Transverse colon (tissue), 4 donors: ENCODE measurements at places on chromosomes 5 and 9.

DNA sequence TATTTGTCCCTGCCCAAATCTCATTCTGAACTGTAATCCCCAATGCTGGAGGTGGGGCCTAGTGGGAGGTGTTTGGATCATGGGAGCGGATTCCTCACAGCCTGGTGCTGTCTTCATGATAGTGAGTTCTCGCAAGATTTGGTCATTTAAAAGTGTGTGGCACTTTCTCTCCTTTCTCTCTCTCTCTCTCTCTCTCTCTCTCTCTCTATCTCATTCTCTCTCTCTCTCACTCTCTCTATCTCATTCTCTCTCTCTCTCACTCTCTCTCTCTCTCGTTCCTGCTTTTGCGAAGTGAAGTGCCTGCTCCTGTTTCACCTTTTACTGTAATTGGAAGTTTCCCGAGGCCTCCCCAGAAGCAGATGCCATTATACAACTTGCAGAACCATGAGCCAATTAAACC, 207.3 kb upstream of the NR4A3 start:
- no peak for DNase-seq

GRCh38 chr5:98474216-98474615, 299.2 kb upstream of the RGMB start:
- no peak for DNase-seq

DNA sequence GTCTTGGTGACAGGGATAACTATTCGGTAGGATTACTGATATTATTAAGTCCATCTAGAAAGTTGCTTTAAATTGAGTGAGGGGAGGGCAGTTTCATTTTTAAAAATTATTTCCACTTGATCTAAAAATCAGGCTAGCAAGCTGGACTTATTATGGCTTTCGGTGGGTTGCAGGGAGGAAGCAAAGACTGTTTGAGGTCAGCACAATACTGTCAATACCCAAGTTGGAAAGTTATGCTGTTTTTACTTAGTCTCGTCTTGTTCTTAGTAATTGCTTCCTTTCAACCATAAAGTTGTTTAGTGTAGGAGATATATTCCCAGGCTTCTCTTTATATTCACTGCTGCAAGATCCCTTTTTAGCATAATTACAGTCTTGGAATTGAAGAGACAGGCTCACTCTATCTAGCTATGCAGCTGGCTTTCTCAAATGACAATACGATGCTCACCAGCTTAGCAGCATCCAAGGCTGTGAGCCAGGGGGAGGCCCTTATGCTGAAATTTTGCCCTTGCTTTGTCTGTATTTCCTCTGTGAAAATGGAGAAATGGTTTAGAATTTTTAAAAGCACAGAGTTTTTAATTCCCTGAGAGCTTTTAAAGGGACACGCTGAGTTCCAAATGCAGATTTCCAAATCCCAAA, 68.2 kb upstream of the APC start:
- no peak for DNase-seq

DNA sequence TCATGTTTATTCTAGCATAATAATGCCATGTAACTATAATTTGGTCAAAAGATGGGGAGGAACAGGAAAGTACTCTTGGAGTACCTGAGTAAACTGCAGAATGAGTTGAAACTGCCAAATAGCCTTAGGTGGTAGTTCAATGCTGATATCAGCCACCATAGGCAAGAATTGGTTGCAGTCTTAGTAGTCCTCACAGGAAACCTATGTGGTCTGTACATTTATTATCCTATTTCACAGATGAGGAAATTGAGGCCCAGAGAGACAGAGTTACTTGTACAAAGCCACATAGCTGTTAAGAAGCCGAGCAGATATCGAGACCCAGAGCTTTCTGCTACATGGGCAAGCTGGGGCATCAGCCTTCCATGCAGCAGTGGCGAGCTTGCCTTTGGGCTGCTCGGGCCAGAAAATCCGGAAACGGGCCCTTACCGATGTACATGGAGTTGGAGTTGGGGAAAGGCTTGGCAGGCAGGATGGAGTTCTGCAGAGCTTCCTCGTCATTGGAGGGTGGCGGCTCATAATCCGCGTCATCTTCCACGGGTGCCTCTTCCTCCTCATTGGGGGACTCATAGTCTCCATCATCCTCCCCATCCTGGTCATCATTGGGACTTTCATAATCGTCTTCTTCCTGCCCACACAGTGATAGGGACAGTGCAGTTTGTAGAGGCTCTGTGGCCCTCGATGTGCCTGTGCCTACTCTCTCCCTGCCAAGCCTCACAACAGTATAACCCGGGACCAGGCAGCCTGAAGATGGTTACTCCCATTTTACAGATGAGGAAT, 27.1 kb downstream of the LCP2 start:
- DNase-seq, result no peak

GRCh38 chr9:20319641-20320337, 302.5 kb downstream of the MLLT3 start:
- no peak for DNase-seq

DNA sequence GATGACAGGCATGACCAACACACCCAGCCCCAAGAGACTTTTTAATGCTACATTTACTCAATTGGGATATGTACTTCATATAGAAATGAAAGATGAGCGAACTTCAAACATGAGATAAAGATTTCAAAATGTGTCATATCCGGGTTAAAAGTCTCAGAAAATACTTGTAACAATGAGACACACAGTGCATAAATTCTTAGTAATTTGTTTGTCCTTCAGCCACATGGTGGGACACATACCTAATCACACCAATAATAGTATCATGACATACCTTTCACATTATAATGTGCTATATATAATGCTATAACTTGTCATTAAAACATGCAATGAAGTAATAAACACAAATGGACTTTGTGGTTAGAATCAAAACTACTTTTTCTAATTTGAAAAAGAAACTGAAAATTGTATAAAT, 204.7 kb upstream of the RFX3 start:
- no peak for DNase-seq

- DNase-seq, result no peak
Measured at GRCh38 chr9:127358023-127358535, 38.9 kb upstream of the SLC2A8 start.

- no peak for DNase-seq
Measured at GRCh38 chr5:106720367-106720766, 950.4 kb downstream of the EFNA5 start.

DNA sequence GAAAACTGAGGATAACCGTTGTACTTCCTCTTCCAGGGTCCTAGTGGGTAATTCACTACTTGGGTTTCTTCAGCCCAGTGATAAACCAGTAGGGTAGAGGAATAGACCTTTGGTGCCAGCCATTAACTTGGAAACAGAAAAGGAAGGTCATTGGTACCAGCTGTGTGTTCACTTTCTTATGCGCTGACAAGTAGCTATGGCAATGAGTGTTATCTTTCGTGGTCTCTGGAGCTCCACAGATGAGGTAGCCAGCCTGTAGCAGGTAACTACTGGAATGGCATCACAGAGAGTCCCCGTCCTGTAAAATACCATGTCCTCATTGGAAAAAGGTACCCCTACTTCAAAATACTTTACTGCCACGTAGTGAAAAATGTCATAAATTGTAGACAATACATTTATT, 2.3 kb downstream of the UHRF2 start:
- DNase-seq, result no peak

- DNase-seq, result no peak
Measured at GRCh38 chr5:37816331-37816730, 23.5 kb downstream of the GDNF start.

DNA sequence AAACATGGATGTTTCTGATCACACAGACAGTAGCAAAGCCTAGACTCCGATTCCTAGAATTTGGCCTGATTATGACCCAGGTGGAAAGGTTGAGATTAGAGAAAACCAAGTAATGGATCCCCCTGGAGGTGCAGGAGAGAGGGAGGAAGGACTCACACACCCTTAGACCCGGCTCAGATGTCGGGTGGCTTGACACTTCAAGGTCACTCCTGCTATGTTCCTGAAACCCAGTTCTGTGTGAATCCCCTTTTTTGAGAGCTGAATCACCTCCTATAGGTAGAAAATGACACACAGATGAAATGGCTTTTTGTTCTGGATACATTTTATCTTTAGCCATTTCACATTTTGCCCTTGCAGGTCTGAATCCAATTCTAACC, 192.8 kb downstream of the ARRDC3 start:
- no peak for DNase-seq

- no peak for DNase-seq
Measured at GRCh38 chr5:1550287-1551076, 26.7 kb upstream of the LPCAT1 start.

- no peak for DNase-seq
Measured at GRCh38 chr9:88501086-88501485, 33.9 kb upstream of the NXNL2 start.

DNA sequence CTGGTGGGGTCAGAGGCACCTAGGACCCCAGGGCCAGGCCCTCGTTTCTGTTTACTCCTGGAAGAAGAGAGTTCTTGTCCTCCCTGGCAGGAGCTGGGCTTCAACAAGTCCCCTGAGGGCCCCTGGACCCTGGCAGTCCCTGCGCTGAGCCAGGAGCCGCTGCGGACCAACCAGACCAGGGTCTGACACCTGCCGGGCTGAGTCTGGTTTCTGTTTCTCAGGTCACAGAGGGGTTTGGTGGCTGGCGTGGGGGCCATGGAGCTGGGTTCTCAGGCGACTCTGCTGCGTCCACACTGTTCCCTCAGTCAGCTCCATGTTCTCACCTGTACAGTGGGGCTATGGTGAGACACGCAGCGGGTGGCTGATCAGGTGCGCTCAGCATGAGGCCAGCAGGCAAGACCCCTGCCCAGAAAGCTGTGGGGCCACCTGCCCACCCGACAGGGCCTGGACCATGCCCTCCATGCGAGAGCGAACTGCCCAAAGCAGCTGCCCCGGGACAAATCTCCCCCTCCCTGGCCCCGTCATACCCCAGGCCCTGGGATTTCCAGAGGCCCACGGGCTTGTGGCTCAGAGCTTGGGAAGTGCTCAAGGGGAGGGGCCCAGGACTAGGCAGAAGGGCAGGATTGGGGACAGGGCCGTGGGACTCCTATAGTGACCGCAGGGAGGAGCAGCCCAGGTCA, 17.9 kb upstream of the NOTCH1 start:
- no peak for DNase-seq

- no peak for DNase-seq
Measured at GRCh38 chr5:133259199-133259997, 207.6 kb downstream of the HSPA4 start.

DNA sequence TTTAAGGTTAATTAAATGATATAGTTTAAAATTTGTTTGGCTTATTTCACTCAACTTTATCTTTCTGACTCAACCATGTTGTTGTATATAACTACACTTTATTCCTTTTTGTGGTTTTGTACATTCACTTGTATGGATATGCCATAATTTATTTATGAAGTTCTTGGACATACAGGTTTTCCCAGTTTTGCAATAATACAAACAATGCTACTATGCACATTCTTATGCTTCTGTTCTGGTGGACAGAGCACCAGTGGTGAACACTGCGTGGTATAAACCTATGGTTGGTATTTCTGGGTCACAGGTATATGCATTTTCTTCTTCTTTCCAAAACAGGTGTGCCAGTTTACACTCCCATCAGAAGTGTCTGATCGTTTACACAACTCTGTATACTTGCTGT, 35.7 kb upstream of the TRIM14 start:
- DNase-seq, result no peak

GRCh38 chr5:38835887-38836286, 9.9 kb upstream of the OSMR start:
- no peak for DNase-seq

DNA sequence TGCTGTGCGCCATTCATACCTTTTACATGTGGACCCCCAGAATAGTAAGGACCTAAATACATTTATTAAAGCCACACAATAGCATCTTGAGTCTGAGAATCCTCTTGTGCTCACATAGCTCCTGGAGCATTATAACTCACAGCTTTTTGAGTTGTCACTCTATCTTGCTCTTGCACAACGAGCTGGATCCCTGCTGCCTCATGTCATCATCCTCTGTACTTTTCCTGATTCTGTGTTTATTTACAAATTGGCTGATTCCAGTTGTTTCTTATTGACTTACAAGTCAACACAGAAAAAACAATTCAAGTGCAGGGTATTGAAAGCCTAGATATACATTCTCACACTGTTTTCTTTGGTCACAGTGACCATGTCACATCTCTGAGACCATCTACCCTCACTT, 112.9 kb downstream of the SLC1A3 start:
- no peak for DNase-seq

DNA sequence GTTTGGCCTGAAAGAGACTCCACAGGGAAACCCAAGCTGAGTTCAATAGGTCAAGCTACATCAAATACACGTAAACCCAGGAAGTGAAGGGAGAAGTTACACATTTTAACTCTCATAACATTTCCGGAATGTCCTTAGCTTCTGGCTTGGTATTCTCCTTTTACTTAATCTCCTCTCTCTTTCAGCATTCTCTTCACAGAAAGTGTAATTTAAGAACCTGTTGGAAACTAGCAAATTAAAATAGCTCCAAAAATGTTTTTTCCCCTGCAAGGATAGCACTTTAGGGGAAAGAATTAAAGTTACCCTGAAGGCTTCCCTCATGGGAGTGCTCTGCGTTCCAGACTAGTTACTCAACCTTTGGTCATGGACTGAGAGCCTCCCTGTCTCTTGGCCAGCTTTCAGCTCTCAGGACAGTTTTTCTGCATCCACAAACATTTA, 292.7 kb upstream of the TARS1 start:
- DNase-seq, result no peak

- no peak for DNase-seq
Measured at GRCh38 chr5:160357394-160357793, 13.0 kb downstream of the C1QTNF2 start.

GRCh38 chr5:151597749-151598148, 6.6 kb upstream of the FAT2 start:
- DNase-seq, result no peak

DNA sequence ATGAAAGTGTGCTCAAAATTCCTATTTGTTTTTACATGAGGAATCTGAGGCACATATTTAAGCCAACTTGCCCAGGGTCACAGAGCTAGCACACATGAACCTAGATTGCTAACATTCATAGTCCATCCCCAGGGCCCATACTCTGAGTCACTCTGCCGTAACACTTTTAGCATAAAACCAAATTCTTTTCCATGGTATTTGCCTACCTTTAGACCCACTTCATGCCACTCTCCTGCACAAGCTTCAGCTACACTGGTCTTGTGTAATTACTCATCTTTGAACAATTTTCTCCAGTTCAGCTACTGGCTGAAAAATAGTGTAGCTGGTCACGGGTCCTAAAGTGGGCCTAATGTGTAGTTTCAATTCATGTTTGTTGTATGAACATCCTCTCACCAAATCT, 200.7 kb downstream of the SLC12A2 start:
- no peak for DNase-seq

- no peak for DNase-seq
Measured at GRCh38 chr5:59799668-59800346, 93.7 kb downstream of the PDE4D start.

- peak; percentile 68 for DNase-seq
Measured at GRCh38 chr9:129868872-129869486, 33.7 kb downstream of the USP20 start.

DNA sequence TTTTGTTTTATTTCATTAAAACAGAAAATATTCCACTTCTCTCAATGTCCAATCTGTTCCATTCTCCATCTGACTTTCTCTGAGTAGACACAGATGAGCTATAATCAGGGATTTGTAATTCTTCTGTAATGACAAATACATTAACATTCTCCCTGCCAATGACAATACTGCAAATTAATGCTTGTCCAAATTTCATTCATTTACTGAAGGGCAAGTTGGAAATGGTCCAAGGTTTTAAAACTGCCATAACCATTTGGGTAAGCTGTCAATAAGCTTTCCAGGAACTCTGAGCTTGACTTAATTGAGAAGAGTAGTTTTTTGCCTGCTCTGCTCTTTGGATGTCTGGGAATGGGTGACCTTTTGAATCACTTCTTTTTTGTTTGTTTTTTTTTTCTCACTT, 253.5 kb downstream of the DMRTA1 start:
- no peak for DNase-seq
